Bronchial epithelial cell (primary cell): ENCODE measurements at places on chromosomes 6 and 20. TPM values are rescaled to one million over a fixed set of nuclear protein-coding genes. Genes with fewer than 3 reads are reported as not detected.
A peak's percentile ranks its signal among the peaks of the same experiment; 100 is the strongest.

The ACTL10 gene
- total RNA-seq, result 1.2 and 1.6 TPM in 2 replicates

The TOX2 gene
- not detected in 2 replicates for total RNA-seq

DNA sequence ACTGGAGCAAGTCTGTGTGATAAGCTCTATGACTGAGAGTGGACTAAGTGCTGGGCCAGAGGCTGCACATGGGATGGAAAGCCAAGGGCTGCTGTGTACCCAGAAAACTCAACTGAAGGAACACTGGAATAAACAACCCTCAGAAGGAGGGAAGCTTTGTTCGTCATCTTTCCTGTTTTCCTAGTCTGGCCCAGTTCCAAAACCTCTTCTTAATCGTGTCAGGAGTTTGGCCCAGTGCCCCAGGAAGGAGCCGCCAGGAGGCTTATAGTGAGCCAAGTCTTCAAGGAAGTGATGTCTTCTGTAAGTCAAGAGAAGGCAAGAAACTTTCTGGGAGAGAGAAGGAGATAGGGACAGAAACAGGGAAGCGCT is 23.3 kb upstream of the TOP1 start:
- peak; percentile 95 for DNase-seq

DNA sequence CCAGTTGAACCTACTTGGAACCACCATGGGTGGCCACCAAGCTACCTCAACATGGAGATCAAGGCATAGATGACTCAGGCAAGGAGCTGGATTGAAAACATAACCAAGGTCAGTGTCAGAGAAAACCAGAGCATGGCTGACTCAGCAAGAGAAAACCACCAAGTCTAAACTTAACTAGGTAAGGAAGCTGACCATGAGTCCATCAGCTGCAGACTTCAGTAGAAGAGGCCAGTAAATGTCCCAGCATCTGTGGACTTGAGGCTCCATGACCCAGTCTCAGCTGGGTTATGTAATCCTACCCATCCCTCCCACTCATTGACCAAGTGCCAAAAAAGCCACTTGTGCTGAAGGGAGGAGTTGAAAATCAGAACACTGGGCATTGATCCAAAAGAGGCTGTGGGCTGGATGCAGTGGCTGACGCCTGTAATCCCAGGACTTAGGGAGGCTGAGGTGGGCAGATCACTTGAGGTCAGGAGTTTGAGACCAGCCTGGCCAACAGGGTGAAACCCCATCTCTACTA is 93.7 kb upstream of the CBLN4 start:
- no peak for DNase-seq

GRCh38 chr6:78749326-78749725 is 118.0 kb upstream of the IRAK1BP1 start:
- peak; percentile 56 for DNase-seq

DNA sequence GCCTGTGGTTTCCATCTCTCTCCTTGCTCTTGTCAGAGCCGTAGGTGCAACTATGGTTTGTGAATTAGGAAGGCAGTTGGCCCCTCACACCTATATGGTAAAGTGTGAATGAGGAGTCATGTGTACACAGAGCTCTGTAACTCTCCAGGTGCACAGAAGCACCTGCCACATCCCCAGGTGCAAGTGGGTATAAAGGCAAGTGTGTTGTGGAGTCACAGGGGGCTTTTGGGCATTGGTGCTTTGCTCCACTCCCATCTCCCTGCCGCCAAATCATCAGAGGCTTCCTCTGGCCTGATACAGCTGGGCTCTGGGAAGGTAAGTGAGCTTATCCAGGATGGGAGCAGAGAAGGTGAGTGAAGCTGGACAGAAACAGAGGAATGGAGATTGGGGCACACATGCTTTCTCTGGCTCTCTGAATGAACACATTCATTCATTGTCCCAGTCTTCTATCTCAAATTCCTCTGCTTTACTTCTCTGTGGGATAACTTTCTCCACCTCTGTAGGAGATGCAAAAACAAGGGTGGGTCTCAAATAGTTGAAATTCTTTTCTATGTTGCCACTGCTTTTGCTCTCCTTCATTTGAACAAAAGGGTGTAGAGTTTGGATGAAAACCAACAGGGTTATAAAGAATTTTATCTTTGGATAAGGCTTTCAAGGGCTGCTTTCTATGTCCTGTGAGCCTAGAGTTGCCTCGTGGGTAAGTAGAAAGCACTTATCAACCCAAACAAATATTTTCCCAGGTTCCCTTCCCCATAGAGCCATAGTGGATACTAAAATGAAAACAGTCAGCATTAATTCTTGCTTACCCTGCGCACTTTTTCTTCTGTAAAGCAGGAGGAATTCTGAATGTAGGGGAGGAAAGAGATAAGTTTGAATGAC is 45.0 kb upstream of the RIPOR2 start:
- DNase-seq, result no peak
